Nucleus accumbens (tissue), 56 donors: ENCODE measurements at places on chromosomes 3 and 15.

- DNase-seq, result no peak
Measured at GRCh38 chr15:81807806-81808205, 238.0 kb downstream of the MEX3B start.

- DNase-seq, result peak; percentile 23
Measured at GRCh38 chr15:80694611-80695098, 455 bp upstream of the ABHD17C start.

DNA sequence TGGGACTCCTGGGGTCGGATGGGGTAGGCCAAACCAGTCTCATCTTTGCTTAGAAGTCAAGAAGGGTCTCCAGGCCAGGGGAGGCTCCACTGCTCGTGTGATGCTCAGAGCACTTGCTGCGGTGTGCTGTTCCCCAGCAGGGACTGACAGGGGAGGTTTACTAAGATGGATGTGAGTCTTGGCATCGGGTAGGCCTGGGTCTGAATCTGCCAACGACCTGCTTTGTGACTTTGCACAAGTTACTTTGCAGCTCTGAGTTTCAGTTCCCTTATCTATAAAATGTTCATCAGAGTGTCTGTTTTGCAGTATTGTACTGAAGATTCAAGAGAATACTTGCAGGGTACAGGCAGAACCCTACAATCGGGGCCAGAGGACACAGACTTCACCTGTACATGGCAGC is 17.3 kb upstream of the CDCP1 start:
- DNase-seq, result no peak

DNA sequence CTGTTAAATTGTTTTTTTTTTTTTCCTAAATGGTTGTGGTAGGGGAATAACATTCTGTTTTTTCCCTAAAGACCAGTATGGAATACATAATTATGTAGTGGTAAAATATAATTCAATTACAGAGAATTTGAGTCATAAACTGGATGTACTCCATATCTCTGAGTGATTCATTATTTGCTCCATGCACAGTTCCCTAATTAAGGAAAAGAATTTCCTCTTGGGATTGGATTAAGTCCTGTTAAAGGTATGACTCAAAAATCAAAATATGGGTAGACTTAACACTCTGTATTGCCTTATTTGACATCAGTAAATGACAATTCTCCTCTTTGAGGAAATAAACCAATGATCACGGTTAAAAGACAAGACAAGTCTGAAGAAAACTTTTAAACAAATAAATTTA is 78.0 kb upstream of the KCNH8 start:
- no peak for DNase-seq

DNA sequence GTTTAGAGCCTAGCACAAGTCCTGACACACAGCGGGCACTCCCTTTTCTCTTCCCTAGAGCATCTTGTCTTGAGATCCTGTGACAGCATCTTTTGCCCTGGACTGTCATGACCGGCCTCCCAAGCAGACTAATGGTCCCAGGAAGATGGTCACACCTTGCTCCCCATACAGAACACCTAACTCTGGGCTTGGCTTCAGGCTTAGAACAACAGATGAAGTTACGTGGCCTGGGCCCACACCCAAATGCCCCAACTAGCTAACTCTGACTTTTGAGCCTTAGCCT is 781 bp upstream of the IP6K1 start:
- no peak for DNase-seq

DNA sequence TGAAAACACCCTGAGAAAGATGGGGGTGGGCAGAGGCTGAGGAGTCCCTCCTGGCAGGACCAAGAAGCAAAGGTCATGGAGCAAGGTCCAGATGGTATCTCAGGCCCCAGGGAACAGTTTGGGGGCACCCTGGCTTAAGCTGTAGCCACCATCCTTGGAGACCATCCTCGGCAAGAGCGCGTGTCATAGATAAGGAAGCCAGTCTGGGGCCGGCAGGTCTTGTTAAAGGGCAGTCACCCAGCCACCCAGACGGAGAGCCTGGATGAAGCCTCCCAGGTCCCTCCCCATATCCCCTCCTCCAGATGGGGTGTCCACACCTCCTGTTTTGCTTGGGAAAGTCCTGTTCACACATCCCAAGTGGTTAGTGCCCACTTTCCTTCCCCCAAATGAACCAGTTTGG is 191.1 kb downstream of the KLF13 start:
- DNase-seq, result no peak

DNA sequence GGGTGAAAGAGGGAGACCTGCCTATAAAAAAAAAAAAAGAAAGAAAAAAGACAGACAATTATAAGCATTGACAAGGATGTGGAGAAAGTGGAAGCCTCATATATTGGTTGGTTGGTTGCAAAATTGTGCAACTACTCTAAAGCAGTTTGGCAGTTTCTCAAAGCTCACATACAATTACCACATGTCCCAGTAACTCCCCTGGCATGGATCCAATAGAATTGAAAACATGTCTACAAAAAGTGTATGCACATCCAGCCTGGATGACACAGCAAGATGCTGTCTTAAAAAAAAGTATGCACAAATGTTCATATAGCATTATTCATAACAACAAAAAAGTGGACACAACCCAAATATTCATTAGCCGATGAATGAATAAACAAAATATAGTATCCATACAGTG is 19.5 kb downstream of the SETMAR start:
- no peak for DNase-seq

DNA sequence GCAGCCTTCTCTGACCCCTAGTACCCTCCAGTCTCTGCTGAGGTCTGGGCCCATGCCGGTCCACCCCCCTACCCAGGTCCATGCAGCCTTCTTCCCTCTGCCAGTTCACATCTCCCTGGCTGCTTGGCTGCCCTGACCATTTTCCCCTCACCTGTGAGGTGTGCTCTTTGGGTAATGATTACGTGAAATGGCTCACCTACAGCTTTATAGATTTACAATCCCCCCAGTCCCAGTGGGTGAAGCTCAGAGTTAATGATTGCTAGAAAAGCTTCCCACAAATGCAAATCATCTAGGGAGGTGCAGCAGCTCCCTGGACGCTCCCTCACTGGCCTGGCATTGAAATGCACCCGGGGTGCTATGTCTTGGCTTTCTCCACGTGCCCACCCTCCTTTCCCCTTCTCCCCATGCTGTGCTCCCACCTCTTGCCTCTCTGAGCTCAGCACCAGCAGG is 18.7 kb downstream of the PAQR5 start:
- DNase-seq, result no peak

GRCh38 chr15:36161771-36162212 is 417.6 kb upstream of the CDIN1 start:
- DNase-seq, result no peak

GRCh38 chr15:40762919-40763800 is 708 bp upstream of the GCHFR start:
- DNase-seq, result no peak

DNA sequence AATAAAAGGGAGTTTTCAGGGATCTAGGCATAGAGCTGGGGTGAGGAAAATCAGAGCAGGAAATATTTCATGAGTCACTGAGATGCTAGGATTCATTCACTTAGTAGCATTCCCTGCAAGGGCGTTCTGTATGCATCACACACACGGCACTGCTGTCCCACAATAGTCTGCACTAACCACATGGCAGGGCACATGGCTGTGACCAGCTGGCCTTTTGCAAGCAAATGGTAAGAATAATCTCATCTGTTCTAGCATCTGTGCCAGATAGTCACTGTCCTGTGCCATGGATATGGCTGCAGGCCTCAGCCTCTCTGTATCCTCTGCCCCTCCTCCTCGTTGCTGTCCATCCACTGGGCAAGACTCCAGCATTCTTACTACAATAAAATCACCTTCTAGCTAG is 37.8 kb downstream of the BOC start:
- DNase-seq, result no peak

DNA sequence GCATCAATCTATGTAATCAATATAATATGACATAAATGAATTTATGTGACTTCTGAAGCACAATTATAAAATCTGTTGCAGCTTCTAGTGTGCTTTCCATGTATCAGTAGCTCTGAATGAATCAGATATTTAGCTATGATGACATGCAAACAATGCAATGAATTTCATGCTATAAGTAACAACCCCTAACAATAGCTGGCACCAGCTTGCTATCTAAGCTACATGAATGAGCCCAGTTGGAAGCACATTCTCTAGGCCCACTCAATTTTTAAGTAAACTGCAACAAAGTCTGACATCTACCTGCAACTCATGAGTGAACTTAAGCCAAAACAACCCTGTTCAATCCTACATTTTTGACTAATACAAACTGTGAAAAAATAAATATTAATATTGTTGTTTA is 507.3 kb upstream of the ROBO1 start:
- no peak for DNase-seq

DNA sequence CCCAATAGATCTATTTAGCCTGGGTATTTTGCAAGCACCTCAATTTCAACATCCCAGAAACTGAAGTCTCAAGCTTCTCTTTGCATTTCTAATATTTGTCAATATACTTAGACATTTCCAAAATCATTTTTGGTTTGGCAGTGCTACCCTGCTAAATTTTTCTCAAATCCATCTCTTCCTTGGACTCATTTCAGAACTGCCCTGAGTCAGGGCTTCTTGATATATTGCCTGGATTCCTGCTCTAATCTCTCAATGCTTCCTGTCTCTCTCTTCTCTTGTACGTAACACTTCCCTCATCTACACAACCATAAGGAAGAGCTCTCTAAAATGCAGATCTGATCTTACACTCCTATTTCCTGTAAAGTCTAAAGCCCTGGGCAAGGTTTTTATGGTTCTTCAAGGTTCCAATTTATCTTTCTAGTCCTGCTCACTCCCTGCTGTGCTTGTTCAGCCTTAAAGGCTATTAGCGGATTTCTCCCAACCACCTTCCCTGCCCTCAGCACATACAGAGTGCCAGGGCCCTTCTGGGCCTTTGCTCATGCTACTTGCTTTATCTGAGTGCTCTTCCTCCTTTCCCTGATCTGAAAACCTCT is 53.0 kb upstream of the MME start:
- no peak for DNase-seq

GRCh38 chr3:120773932-120774331 is 31.4 kb downstream of the GTF2E1 start:
- no peak for DNase-seq

DNA sequence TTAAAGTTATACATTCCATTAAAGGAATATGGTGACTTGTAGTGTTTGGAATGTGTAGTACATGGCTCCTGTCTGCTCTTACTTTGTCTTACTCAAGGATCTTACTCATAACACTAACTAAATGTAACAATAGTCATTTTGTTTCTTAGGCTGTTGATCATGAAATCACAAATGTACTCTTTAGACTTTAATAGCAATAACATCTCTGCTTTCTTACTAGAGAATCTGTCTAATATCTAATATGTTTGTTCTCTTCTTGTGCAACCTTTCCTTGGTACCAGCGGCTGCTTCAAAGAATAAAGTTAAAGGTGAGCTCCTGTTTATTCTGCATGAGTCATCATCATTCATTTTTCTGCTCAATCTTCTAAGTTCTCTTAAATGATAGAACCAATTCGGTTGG is 767.5 kb downstream of the CADM2 start:
- DNase-seq, result no peak

GRCh38 chr15:48653913-48654670 is 8.6 kb upstream of the FBN1 start:
- no peak for DNase-seq

GRCh38 chr3:16477056-16477455 is 36.4 kb downstream of the RFTN1 start:
- DNase-seq, result no peak

GRCh38 chr15:64010719-64011118 is 35.6 kb downstream of the DAPK2 start:
- no peak for DNase-seq

DNA sequence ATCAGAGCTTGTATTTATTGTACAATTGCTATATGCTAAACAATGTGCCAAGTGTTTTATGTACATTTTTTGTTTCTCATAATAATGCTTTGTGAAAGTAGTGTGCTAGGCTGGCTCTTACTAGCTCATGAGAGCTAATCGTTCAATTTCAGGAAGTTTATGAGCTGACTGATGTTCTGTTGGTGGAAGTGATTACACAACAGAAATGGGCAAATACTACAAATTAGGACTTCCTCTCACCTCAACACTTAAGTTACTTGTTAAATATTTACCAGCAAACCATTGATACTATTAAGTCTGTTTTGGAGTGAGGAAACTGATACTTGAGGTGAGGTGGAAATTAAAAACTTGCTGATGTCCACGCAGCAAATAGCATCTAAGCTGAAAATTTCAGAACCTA is 32.3 kb downstream of the SLC9C1 start:
- DNase-seq, result no peak

DNA sequence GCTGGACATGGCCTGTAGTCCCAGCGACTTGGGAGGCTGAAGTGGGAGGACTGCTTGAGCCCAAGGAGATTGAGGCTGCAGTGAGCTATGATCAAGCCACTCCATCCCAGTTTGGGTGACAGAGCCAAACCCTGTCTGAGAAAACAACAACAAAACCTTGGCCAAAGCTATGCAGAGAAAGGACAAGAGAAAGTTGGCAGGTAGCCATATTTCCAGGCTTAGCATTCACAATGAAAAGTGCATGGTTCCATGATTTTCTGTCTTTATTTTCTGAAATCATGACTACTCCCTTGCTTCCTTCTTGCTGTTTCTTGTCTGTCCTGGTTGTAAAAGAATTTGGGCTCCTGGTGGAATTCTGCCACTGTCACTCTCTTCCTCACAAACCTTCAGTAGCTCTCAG is 284.6 kb upstream of the C2CD4B start:
- no peak for DNase-seq

GRCh38 chr3:120854908-120855526 is 53.0 kb upstream of the STXBP5L start:
- no peak for DNase-seq

DNA sequence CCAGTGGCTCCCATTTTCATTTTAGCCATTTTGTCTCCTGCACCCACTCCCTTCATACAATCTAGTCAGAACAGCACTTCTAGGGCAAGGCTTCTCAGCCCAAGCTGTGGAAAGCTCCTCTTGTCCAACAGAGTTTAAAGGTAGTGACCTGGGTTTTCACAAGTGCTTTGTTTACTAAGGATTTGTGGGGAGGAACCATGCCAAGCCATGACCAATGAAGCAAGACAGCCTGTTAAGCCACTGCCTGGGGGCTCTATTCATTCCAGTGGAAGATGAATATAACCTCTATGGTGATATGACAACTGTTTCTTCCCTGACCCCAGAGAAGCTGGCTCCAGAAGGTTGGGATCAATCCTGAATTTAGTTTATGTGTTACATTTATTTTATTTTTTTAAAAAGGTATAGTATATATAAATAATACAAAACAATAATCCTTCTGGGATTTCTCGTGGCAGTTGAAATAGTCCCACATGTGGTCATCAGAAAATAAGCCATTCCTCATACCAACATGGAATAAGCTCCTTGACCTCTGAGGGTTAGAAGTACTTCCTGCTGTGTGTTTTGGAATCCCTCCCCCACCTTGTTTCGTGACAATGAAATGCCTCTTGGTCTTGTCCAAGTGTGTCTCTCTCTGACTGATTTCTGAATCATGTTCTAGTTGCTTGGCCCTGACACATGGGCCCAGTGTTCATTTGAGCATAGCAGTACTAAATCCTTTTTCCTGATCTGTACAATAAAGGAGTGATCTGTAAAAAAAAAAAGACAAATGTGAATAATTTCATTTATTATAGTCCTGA is 13.3 kb upstream of the THUMPD3 start:
- no peak for DNase-seq

GRCh38 chr3:149376718-149377407 is 586 bp downstream of the TM4SF1 start:
- DNase-seq, result no peak
